ENCODE measurements at places on chromosomes 12 and 14.

DNA sequence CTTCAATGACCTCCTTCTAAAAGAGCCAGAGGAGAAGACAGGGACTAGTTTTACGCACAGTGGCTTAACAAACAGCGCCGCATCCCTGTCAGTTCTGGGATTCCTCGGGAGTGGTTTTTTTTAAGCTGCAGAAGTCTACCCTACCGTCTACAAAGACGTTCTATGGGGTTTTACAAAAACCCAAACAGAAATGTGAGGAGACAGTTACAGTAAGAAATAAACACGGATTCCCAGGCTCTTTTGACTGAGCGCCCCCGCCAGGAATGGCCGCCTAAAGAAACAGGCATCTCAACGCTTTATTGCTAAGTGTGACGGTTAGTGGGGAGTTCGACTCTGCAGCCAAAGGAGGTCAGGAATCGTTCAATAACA, 484 bp downstream of the ALKBH1 start:
- DNase-seq: no peak

GRCh38 chr12:79250186-79250585, 385.6 kb downstream of the SYT1 start:
- no peak for DNase-seq

GRCh38 chr14:77318006-77318553, 2.6 kb downstream of the POMT2 start:
- no peak for DNase-seq

GRCh38 chr14:92121207-92121669, 268 bp downstream of the NDUFB1 start:
- no peak for DNase-seq

GRCh38 chr12:130800312-130800711, 38.7 kb downstream of the STX2 start:
- no peak for DNase-seq

- DNase-seq: peak; percentile 16
These were observed 201.7 kb downstream of the EXOC5 start for GRCh38 chr14:57066887-57067513.

- DNase-seq: no peak
These were observed 22.5 kb upstream of the AKAP6 start for GRCh38 chr14:32306549-32306948.

DNA sequence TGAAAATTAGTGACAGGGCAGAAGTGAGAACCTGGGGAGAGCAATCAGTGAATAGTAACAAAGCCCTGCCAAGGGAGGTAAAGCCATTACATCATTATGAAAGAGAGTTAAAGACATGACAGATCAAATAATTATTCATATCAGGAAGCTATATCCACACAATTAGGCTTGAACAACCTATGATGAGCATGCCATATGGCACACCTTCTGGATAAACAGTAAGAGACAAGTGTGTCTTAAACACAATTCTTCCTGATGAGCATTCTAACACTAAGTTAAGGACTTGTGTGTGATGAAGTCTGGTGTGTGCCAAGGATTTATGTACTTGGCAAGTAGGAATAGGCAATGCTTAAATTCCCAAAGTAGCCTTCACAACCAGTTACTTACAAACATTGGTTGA, 76.1 kb downstream of the GALNT4 start:
- no peak for DNase-seq

GRCh38 chr12:96070670-96071279, 35.4 kb upstream of the LTA4H start:
- DNase-seq: no peak

Data from stimulated activated CD4-positive, alpha-beta T cell treated with anti-CD3 and anti-CD28 coated beads, TNF-alpha, amount 100 ng/mL, for 48 hours (primary cell).